ENCODE measurements at places on chromosomes 2 and 18.

GRCh38 chr2:228522977-228523376 is 341.5 kb upstream of the SPHKAP start:
- DNase-seq: no peak

DNA sequence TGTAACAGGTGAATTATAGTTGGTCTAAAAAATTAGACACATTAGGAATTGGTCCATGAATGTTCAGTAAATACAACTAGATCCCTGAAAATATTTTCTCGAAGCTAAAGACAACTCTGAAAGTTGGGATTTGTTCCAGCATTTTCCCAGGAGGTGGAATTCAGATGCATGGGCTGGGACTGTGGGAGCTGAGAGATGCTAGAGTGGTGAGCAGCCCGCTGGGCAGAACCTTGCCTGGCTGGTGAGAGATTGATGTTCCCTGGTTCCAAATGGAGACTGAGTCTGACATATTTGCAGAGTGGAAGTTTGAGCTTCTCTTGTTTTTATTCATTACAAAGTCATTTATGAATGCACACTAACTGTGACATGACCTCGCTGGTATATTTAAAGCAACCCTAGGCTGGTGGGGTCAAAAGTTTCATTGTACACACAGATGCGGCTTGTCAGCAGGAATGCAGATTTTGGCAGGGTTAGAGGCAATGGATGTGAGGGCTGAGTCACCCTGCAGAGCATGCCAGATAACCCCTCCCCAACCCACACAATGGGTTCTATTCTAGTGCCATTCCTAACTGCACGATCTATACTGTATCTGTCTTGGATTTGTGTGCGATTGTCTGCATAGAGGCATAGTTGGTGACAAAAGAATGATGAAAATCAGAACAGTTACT is 23.5 kb upstream of the TMEM178A start:
- DNase-seq: no peak

DNA sequence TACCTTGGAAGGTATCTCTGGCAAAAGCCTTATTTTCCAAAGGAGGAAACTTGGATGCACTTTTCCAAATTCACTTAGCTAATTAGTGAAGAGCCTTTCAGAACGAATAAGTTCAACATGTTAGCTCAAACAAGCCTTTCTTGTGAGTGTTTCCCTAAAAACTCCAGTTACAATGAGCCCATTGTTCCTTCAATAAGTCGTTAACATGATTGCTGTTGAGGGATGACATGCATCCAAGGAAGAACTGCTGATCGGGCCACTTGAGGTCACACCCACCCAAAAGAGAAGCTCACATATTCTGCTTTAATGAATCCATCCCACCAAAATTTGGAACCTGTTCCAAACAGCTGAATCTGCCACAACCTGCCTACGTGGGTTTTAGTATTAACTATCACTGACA is 48.1 kb upstream of the SLC35G4 start:
- DNase-seq: peak; percentile 40

GRCh38 chr2:154133823-154134222 is 262.1 kb downstream of the GALNT13 start:
- DNase-seq: no peak

GRCh38 chr2:16393500-16394071 is 272.0 kb downstream of the CYRIA start:
- DNase-seq: no peak

DNA sequence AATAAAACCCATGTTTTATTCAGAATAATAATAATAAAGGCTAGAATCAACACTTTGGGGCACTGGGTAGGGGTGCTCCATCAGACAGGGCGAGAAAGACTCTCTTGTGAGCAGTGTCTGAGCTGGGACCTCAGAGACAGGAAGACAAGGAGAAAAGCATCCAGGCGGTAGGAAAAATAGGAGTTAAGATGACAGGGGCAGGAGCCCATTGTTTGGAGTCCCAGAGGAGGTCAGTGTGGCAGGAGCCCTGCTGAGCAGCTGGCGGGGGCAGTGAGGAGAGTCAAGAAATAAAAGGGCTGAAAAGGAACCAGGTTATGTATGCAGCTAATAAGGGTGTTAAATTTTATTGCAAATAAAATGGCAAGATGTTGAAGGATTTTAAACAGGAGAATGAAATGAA is 457.4 kb downstream of the FBXO15 start:
- no peak for DNase-seq

GRCh38 chr2:5617358-5617757 is 74.8 kb upstream of the SOX11 start:
- no peak for DNase-seq

GRCh38 chr18:3126457-3127097 is 93.2 kb downstream of the MYOM1 start:
- DNase-seq: no peak

DNA sequence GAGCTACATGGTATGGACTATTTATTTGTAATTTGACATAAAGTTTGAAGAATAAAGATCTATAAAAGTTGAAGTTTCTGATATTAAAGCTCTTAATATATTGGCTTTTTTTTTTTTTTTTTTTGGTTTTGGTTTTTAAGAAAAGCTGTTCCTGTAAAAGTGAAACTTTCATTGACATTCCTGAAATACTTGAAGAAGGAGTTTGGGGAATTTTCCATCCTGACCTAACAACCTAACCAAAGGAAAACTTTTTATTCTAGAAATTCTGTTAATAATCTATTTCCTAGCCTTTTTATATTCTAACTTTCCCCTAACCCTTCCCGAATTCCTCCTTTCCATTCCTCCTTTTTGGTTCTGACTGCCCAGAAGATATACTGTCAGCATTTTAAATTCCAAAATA is 83.7 kb downstream of the ACSL3 start:
- DNase-seq: no peak

- no peak for DNase-seq
Observed at GRCh38 chr2:23157812-23158211, 227.2 kb upstream of the KLHL29 start.

GRCh38 chr2:157185476-157186227 is 71.9 kb upstream of the GALNT5 start:
- DNase-seq: no peak

DNA sequence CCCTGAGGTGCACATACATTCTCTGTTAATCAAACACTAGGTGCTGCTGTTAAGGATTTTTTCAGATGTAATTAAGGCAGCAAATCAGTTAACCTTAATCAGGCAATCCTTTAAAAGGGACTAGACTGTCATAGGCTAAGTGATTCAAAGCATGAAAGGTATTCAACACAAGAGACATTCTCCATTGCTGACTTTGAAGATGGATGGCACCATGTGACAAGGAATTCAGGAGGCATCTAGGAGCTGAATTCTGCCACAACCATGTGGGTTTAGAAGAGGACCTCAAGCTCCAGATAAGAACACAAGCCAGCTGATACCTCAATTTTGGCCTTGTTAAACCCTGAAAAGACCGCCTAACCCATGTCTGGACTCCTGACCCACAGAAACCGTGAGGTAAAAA is 84.0 kb downstream of the SMAD2 start:
- DNase-seq: no peak

DNA sequence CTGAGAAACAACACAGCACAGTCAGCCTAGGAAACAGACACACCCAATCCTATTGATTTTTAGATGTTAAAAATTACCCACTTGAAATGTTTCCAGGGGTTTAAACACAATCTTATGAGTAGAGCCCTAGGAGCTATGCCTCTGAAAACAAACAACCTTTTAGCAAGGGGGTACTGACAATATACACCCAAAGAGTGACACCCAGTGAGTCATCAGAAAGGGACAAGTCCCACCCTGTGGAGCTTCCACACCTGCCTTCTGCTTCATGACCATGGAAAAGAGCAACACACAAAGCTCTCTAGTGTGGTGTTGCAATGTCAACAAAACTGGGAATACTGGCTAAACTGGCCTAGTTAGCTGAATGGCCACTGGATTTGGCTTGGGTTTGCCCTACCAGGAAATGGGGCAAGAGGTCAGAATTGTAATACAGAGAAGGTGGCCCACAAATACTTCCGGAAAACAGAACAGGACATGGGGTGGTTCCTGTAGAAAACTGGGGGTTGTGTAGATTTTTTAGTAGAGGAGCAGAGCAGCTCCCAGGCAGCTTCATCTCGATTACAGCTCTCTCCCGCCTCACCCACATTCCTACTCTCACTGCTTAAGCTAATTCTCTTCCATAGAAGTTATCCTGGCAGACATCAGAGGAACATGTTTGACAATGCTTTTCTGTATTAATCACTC is 98.2 kb downstream of the GAREM1 start:
- peak; percentile 34 for DNase-seq

DNA sequence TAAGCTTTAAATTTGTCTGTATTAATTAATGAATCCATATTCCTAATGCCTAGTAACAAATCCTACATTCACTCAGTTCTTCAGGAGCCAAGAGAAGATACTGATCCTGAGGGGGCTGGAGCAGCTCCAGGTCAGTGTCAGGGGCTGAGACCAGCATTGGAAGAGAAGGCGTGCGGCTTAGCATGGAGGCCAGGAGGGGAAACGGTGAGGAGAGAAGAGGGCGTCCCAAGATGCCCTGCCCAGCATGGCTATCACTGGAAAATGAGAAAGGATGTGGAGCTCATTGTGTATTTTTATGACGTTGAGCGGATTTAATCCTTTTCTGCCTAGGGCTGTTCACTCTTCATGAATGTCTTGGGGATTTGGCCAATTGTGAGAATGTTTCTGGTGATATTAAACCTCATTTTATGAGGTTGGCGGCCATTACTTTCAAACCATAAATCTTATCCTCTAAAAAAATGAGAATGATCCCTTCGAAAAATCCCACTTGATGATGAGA is 131.7 kb downstream of the KCTD1 start:
- DNase-seq: no peak

DNA sequence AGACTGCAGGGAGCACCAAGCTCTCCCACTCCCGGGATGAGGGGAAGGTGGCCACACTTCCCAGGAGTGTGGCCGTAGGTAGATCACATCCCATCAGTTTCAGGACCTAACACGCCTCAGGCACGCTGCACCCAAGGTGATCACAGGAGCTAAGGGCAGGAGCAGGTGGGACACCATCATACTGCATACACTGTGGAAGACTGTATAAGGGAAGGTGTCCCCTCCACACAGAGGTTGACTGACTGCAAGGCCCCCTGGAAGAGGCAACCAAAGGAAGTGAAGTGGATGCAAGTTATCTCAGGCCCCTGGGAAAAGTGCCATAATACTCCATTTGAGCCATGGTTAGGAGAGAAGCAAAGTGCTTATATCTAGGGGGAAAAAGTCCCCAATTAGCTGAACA is 351.9 kb upstream of the SMIM21 start:
- no peak for DNase-seq

DNA sequence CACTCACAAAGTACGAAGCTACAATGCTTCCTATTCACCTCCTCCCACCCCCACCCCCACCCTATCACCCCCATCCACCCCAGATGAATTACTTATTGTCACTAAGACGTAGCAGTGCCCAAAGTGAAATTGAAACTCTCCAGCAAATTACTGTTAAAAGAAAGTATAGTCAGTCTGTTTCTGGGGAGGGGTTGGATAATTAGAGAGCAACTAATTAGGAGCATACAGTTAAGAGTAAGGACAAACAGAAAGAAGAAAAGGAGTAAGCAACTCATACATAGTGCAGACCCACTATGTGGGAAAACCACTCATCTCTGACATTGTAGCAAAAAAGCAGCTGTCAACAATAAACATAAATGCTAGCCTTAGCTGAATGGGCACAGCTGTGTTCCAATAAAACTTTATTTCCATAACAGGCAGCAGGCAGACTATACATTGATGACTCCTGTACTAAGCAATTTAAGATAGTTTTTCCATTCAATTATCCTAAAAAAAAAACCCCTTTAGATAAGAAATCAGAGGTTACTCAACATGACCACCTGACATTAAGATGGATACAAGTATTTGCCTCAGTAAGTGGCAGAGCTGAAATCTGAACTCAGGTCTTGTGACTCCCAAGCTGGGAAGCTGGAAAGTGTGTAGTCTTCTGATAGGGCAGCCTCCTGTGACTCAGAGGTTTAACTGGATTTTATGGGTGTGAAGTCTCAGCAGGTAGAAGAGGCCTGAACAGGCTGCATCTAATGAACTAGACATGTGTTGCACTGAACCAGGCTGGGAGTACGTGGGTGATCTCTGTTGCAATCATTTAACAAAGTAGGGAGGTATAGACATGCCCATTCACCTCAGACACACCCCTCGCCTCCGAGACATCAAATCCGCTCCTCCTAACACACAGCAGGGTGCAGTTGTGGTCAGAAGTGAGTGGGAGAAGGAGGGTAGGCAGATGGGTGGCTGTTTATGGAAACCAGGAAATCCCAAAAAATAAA is 171.8 kb upstream of the KLF7 start:
- no peak for DNase-seq

DNA sequence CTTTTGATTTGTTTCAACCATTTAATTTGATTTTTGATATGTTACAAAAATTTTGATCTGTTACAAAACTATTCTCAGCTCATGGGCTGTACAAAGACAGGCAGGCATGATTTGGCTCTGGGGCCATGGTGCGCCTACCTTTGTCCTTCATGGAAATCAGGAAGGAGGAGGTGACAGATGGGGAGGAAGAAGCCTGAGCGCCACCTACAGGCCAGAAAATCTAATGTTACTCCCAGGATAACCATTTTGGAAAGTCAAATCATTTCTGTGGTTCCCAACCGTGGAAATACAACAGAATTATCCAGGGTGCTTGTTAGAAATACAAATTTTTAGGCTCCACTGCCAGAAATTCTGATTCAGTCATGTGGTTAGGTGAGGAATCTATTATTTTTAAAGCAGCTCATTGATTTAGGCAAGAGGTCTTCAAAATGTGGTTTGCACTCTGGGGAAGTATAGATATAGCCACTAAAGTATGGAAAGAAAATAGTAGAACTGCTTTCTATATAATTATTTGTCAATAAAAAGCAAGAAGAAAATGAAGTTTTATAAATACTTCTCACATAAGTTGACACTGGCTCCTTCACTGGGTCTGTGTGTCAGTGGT is 93.9 kb downstream of the EVA1A start:
- peak; percentile 30 for DNase-seq

GRCh38 chr2:144798034-144798433 is 278.1 kb upstream of the ZEB2 start:
- no peak for DNase-seq

DNA sequence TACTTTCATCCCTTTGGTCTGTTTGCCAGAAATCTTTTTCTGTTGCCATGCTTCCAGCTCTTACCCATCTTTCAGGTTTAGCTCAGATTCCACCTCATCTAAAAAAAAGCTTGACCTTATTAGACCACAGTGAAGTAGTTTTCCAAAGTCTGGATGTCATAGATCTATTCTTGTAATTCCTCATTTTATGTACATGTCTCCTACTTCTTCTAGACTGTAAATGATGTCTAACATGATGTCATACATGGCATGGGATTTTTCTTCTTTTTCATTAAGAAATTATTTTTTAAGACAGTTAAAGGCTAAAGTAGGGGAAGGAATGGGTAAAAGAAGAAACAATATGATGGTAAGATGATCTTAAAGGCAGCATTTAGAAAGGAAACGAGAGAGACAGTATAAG is 11.3 kb downstream of the GLS start:
- no peak for DNase-seq

GRCh38 chr2:151374436-151374835 is 17.0 kb downstream of the TNFAIP6 start:
- DNase-seq: no peak

DNA sequence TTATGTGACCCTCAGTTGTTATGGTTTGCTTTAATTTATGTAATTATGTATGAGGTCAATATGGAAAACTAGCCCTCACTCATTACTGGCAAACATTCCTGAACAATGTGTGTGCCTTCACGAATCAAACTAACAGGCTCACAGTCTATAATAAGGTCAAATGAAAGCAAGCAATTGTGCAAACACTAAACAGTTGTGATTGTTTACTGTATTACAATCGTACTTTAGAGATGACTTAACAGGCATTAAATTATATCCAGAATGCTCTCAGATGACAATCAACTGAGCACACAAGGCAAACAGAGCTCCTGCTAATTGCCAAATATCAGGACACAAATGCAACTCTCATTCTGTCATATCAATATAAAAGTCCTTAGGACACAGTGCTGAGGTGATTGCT is 29.5 kb downstream of the COL5A2 start:
- DNase-seq: peak; percentile 10
